ENCODE measurements at places on chromosomes 7 and 10.
A peak's percentile ranks its signal among the peaks of the same experiment; 100 is the strongest.

GRCh38 chr7:2358968-2359527, 4.4 kb downstream of the EIF3B start:
- no peak for DNase-seq

DNA sequence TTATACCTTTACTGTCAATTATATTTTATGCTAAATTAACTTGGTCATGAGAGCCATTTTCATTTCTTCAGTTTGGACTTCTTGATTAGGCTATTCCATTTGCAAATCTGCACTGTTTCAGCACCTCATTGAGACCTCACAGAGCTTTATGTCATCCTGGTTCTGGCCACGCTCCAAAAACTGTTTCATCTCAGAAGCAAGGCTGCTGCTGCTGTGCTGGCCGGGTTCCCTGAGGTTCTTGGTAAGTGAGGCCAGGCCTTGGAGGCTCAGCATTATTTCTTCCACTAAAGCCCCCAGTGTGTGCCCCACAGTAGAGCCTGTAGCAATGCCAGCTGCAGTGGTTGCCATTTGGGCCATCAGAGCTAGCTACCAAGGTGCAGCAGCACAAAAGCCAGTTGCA, 7.8 kb upstream of the ZNF485 start:
- no peak for DNase-seq

DNA sequence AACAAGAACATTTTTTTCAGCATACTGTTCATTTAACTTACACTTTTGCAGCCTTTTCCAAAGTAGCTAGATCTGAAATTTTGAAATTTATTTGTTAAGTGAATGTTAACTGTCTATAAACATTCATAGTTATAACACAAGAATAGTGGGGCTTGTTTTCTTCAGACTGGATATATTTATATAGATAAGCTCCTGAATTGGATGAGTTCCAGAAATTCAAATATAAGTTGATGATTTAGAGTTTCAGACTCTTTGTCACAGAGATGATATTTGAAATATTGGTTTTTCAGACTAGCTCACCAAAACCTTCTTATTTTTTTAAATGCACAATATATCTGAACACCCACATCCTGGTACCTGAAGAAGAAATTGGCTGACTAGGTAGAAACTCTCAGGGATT, 44.0 kb downstream of the ZNRF2 start:
- DNase-seq: no peak

DNA sequence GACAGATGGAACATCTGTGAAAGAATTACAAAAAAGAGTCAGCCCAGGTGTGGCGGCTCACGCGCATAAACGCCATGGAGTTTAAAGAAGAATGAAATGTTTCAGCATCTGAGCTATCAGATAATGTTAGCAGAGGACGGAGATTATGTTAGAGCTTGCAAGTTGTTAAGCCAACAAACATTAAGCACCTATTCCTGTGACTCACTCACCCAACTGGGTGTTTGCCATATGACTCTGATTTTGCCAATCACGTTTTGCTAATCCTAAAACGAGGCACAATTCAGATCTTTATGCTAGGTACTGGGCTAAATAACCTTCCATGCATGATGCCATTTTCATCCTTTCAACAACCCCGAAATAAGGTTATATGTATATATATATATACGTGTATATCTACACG, 29.0 kb upstream of the CCNY start:
- DNase-seq: no peak

DNA sequence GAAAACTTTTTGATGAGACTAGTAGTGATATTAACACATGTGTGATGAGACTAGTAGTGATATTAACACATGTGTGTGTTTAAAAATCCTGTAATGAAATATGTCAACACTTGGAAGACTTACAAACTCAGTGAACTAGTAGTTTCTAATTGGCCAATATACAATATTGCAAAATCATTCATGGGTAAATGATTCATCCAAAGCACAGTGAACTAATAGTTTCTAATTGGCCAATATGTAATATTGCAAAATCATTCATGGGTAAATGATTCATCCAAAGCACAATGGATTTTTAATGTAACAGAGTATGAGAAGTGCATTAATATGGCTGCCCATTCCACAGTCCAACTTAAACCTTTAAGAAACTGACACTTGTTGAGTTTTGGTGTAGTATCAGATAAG, 77.8 kb downstream of the ATAD1 start:
- DNase-seq: no peak

GRCh38 chr10:98415731-98416119, 743 bp upstream of the PYROXD2 start:
- no peak for DNase-seq

DNA sequence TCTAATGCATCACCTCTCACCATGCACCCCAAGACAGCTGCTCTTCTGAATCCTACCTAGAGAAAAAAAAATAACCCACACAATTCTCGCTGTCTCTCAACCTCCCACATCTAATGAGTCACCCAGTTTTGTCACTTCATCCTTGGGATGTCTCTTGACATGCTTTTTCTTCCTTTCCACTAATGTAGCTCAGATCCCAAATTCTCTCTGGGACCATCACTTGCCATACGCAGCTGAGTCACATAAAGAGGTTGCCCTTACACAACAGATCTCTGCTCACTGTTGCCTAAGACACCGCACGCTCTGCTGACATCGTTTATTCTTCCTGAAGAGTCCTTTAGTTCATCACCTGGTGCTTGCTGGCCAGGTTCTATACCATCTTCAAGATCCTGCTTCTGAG, 606.0 kb upstream of the GALNT17 start:
- no peak for DNase-seq

- no peak for DNase-seq
Observed at GRCh38 chr7:98613601-98614425, 3.3 kb upstream of the NPTX2 start.

DNA sequence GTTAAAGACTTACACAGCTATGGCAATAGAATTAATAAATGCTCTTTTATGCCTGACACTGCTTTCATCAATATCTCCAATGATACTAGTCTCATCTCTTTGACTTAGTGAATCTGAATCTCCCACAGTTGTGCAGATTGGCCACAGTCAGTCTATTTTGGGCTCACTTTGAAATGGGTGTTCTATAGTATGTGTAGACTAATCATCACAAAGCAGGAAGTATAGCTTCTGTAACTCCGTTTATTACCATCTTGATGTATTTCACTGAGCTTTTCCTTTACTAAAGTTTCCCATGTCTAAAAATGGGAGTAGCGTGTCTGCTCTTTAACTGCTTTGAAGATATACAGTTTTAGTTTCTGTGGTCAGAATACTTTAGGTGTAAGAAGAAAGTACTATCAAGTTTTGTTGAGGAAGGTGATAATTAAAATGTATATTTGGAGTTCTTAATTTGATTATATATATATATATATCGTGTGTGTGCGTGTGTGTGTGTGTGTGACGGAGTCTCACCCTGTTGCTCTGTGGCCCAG, 70.1 kb downstream of the ST7 start:
- no peak for DNase-seq

DNA sequence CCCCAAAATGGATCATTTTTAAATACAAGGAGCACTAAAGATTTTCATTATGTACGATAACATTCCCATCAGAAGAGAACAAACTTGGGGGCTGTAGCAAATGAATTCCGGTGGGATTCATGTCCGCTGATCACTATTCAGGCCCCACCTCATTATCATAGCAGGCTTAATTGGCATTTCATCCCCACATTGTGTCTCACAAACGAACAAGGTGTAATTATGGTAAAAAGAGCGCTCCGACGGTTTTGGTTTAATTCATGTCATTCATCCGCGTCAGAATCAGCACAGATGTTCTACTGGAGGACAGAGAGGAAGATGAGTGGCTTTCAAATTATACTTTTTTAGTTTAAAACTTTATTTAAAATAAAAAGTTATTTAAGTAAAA, 124.7 kb downstream of the MAD1L1 start:
- DNase-seq: no peak

GRCh38 chr7:124722292-124722691, 43.3 kb downstream of the GPR37 start:
- DNase-seq: no peak

GRCh38 chr10:111789821-111790220, 393.7 kb downstream of the GPAM start:
- no peak for DNase-seq

- no peak for DNase-seq
Observed at GRCh38 chr7:150373049-150373801, 4.6 kb downstream of the REPIN1 start.

GRCh38 chr10:115921795-115922194, 351.2 kb downstream of the GFRA1 start:
- DNase-seq: no peak

- DNase-seq: no peak
Observed at GRCh38 chr10:86958901-86959736, 720 bp downstream of the SNCG start.

DNA sequence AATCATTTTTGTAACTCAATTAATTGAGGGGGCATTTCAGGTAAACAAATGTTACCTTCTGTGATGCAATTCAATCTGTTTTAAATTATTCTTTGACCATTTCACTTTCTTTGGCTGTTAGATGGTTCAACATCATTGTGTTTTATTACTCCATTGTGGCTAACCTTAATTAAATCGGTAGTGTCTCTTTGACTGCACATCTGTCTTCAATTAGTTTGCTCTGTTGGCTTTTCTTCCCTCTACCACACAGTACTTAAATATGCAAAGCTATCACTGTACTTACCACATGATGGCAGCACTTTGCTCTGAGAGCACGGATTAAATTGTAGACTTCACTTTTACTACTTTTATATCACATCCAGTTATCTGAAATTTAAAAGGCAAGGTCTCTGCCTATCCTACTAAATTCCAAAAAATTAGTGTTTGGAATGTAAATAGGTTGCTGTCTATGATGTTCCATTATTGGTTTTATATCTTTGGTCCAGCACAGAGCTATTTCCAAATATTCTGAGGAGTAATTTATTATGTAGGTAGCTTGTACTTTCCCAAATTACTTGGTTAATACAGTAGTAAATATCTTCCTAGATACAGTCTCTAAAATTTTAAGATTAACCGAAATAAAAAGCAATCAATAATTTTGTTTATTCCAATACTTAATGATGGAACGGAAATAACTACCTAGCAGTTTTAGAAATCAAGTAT, 352.0 kb downstream of the PCLO start:
- peak; percentile 18 for DNase-seq

DNA sequence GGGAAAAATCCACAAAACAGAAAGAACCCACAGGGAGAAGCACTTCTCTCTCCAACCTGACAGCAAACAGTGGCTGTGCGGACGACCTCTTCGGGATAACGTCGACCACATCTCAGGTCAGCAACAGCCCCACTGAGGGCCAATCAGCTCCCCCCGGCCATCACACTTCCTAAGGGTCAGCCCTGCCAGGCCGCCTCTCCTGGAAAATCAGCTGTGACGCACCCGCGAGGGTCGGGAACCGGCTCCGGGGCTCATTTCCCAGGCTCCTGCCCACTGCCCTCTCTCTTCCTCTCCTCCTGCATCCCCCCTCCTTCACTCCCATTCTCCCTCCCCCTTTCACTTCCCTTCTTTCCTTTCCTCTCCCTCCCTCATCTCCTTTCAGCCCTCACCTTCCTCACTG, 118.3 kb downstream of the DIP2C start:
- no peak for DNase-seq

GRCh38 chr10:80055760-80056159, 22.7 kb upstream of the TMEM254 start:
- DNase-seq: no peak

GRCh38 chr10:64038107-64038506, 516.9 kb downstream of the REEP3 start:
- no peak for DNase-seq

GRCh38 chr10:124138195-124138882, 44.9 kb upstream of the CHST15 start:
- DNase-seq: no peak

GRCh38 chr10:70784016-70784415, 1.2 kb downstream of the TBATA start:
- DNase-seq: no peak

- peak; percentile 57 for DNase-seq
Observed at GRCh38 chr7:154927624-154928125, 75.2 kb downstream of the PAXIP1 start.

- no peak for DNase-seq
Observed at GRCh38 chr10:96685306-96685705, 35.0 kb downstream of the PIK3AP1 start.

DNA sequence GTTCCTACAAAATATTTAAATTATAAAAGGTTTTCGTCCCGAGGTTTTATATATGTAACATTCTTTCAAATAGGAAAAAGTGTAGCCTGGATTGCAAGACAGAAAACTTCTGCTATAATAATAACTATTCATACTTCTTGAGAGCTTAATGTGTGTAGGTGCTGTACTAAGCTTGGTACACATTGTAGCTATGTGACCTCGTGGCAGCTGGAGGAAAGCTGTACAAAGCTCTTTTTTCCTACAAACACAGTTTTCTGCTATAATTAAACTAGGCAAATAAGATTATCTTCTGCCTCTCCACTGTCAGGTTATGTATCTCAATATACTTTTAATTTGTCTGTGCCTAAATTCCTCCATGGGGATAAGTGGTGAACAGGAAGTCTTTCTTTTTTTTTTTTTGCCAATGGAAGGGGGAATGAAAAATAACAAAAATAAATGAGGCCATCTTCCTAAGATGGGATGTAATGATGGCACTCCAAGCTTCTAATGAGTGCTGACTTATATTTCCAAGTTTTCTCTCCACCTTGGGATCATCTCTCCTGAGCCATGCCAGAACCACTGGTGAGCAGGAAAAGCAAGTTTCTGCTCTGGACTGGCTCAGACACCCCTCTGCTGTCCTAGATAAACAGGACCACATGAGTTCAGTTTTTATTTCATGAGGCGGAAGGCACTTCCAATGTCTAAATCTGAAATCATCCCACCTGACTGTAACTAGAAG, 9.9 kb downstream of the SGMS1 start:
- no peak for DNase-seq

- no peak for DNase-seq
Observed at GRCh38 chr10:102812231-102812876, 24.9 kb downstream of the CYP17A1 start.

GRCh38 chr10:112663234-112664125, 216.5 kb downstream of the VTI1A start:
- DNase-seq: no peak

- no peak for DNase-seq
Observed at GRCh38 chr7:86889501-86889900, 170.0 kb downstream of the ELAPOR2 start.

GRCh38 chr10:89392974-89393373, 551 bp downstream of the IFIT1 start:
- no peak for DNase-seq

DNA sequence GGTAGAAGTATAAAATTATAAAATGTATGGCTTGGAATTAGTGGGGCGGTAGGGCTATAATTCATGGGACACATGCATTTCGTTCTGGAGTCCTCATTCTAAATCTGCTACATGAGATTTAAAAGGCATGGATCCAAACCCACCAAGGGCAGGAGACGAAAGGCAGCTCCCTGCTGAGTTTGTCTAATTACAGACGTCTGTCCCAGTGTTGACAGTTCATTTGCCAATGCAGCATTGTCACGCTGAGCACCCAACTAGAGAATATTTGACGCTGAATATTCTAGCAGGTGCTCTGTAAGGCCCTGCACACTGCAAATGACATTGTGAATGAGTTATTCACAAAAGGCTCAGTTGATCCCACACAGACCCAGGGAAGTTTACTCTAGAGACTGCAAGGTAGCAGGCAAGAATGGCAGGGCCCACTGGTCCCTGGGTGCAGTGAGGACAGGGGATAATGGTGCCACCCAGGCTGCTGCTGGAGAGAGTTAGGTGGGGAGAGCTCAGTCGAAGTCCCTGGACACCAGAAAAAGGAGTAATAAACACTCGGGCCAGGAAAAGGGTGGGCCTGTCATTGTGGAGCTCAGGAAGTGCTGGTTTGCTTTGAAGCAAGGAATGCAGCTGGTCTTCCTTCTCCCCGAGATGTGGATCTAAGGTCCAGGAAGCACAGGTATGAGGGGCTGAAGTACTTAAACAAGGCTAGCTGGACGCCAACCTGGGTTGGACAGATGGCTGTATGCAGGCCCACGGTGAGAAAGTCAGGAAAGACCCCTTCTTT, 75.0 kb upstream of the JCAD start:
- DNase-seq: peak; percentile 48

Measured in NCI-H2081 treated with DMSO at 0.1 percent for 48 hours (cell line).